Fibroblast of gingiva (primary cell): ENCODE measurements at places on chromosomes 2 and 18.

GRCh38 chr2:100281521-100282438 is 40.5 kb downstream of the LONRF2 start:
- DNase-seq, result no peak

DNA sequence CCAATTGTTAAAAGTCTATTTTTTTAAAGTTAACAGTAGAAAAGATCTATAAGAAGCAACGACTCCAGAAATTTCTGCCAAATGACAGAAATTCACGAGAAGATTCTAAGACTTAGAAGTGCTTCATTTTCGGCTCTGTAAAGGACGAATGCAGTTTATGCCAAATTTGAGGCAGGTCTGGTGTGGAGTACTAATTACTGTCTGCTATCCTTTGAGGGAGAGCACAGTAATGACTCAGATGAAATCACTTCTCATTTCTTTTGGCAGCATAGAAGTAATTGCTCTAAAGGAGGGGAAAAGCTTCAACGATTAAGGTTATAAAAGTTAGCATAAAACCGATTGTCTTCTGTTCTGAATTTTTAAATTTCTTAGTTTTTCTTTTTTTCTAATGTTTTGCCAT is 11.4 kb downstream of the G6PC2 start:
- no peak for DNase-seq

- DNase-seq, result peak; percentile 44
Observed at GRCh38 chr2:144522897-144523595, 3.1 kb upstream of the ZEB2 start.

- no peak for DNase-seq
Observed at GRCh38 chr2:136255648-136256461, 137.9 kb upstream of the CXCR4 start.

- DNase-seq, result no peak
Observed at GRCh38 chr2:19675003-19675629, 226.7 kb downstream of the TTC32 start.

GRCh38 chr2:12949406-12949805 is 232.7 kb downstream of the TRIB2 start:
- DNase-seq, result no peak

DNA sequence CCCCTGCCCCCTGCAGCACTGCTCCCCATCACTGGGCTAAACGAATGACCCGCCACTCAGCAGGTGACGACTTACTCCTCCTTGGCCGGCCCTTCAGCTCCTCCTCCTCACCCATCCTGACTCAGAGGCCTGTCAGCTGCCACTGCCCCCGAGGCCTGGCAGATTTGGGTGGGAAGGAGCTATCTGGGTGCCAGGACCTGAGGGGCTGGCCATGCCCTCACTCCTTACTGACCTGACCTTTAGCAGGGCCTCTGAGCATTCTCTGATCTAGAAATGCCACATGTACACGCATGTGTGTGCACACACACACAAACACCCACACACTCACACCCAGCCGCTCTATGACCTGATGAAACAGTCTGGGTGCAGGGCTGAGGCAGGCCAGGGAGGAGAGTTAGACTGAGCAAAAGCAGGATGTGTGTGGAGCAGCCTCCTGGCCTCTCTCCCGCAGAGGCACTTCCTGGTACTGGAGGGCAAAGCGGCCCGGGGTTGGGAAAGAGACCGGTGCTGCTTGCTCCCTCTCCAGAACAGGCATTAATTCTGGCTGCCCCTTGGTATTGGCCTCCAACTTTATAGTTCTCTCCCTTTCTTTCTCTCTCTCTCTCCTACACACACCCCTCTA is 68.0 kb downstream of the ZFP36L2 start:
- peak; percentile 94 for DNase-seq

- DNase-seq, result peak; percentile 70
Observed at GRCh38 chr2:237405006-237405559, 8.9 kb downstream of the COL6A3 start.
